DMS79 (cell line): ENCODE measurements at places on chromosomes 5 and 9.

GRCh38 chr5:144331361-144331760 is 160.7 kb downstream of the KCTD16 start:
- DNase-seq, result no peak

DNA sequence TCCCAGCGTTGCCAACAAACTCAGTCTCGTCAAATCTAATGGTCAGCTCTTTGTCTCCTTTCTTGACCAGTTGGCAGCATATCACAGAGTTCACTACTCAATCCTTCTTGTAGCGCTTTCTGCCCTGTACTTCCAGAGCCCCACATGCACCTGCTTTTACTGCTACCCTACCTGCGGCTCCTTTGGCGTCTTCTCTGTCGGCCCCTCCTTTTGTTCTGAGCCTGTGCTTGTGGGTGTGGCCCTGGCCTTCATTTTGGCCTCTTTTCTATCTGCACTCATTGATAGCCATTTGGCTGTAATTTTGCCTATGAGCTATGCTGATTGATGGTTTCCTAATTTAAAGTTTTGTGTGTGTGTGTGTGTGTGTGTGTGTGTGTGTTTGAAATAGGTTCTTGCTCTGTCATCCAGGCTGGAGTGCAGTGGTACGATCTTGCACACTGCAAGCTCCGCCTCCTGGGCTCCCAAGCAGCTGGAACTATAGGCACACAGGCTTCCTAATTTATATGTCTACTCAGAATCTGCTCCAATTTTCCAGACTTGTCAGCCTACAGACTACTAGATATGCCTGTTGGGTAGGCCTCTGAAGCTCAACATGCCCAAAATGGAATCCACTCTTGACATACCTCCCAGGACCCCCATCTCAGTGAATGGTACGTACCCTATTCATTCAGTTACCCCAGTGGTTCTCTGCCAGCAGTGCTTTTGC is 32.3 kb downstream of the ARPC5L start:
- no peak for DNase-seq

DNA sequence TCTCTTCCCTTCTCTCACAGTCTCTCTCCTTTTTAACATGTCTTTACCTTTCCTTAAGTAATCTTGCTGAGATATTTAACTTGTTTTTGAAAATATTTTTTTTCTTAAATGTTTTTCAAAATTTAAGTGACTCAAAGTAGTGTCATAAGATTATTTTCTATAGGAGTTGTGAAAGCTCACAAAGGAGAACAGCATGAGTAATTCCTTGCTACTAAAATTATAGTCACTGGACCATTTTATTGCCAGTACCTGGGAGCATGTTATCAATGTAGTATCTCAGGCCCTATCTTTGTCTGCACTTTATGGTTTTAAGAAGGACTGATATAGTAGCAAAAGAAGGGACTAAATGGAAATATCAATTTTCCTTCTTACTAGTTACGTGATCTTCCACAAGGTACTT is 181.9 kb downstream of the TMEM232 start:
- no peak for DNase-seq

GRCh38 chr5:83209963-83210362 is 132.6 kb downstream of the XRCC4 start:
- DNase-seq, result no peak

DNA sequence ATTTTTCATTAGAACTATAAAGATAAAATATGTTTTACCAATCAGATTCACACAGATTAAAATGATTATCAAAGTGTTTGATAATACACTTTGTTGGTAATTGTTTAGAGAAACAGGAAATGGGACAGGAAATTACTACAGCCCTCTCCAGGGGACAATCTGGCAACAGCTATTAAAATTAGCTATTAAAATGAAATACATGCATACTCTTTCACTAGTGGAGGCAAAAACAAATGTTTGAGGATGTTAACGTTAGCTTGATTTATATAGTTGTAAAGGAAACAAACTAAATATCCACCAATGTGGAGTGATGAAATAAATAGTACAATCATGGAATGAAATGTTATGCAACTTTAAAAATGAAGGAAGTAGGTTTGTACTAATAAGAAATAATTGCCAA is 53.7 kb downstream of the TARS1 start:
- no peak for DNase-seq

DNA sequence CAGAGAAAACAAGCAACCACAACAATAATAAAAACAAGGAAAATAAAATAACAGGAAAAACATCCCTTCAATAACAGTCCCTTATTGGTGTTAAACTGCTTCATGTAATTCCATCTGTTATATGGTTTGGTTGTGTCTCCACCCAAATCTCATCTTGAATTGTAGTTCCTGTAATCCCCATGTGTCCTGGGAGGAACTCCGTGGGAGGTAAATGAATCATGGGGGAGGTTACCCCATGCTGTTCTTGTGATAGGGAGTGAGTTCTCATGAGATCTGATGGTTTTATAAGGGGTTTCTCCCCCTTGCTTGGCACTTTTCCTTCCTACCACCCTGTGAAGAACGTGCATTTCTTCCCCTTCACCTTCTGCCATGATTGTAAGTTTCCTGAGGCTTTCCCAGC is 369.8 kb downstream of the TMEM232 start:
- no peak for DNase-seq

DNA sequence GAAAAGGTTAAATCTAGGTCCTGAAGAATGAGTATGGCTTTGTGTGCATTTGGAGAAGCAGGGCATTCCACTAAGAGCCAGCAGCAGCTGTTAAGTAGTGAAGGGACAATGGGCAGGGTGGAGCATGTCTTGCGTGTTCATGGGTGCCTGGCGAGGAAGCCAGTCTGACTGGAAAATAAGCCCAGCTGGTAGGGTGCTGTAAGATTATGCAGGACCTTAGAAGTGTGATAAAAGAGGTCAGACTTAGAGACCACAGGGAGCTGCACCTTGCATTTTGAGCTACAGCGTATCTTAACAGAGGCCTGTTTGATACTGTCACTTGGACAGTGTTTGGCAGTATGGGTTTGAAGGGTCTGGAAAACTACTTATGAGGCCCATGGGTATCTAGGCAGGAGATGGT is 131.7 kb upstream of the ELL2 start:
- no peak for DNase-seq

- DNase-seq, result no peak
These were observed 12.1 kb downstream of the TMEM245 start for GRCh38 chr9:109107402-109108240.

- no peak for DNase-seq
These were observed 142.4 kb downstream of the NMUR2 start for GRCh38 chr5:152262667-152263066.

DNA sequence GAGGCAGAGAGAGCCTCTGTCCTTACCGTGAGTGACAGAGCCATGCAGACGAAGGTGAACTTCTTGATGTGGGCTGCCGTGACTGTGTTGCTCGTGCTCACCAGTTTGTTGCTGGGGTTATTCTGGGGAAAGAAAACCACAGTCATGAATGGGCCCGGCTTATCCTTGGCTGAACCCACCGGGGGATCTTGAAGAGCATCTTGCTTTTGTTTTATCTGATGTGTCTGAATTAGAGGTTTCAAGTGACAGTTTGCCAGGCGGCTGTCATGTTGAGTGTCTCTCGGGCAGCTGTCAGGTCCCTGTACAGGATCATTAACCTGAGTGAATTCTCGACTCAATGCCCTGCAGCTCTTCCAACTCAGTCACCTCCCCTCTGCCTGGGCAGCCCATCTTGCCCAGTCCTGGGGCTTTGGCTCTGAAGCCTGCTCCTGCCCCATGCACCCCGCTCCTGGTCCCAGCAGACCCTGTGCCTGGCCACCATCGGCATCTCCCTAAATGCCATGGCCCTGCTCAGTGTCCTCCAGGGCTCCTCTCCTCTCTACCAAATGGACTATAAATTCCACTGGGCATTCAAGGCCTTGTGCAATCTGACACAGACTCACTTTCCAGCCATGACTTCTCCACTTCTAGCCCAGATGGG is 77.4 kb downstream of the OTULIN start:
- peak; percentile 35 for DNase-seq

GRCh38 chr5:15215056-15215455 is 284.9 kb upstream of the FBXL7 start:
- no peak for DNase-seq

DNA sequence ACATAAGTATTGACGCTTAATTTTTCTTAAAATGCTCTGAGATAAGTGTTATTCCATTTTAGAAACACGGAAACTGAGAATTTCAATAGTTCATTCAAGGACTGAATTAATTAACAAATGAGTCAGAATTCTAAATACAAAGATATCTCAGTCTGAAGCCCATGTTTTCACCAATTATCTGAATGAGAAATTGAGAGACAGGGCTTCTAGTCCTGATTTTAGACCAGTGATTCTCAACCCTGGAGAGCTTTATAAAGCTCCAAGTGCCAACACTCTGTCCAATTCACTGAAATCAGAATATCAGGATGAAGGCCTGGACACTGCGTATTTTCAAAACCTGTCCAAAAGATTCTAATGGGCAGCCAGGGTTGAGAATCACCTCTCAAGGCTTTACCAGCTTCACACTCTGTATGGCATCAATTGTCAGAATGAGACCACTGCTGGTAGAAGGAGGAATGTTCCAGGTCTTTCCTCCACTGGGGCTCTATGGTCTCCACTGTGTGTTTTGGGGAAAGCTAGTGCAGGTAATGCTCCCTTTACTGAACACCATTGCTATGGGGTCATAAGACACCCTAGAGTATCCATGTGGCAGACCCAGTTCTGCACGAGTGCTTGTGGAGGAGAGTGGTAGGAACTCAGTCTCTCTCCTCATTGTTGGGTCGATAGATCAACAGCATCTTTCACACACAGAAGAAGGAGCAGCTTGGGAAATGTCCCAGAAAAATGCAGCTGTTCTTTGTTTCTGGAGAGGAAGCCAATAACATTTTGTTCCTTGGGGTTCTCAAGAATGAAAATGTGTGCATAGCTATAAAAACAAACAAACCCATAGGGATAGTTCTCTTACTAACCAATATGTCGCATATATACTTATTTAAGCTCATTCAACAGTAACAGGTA is 99.7 kb upstream of the OSMR start:
- no peak for DNase-seq

GRCh38 chr9:97629156-97629555 is 4.0 kb downstream of the TSTD2 start:
- no peak for DNase-seq

- DNase-seq, result no peak
These were observed 57.9 kb upstream of the FST start for GRCh38 chr5:53422539-53422938.

DNA sequence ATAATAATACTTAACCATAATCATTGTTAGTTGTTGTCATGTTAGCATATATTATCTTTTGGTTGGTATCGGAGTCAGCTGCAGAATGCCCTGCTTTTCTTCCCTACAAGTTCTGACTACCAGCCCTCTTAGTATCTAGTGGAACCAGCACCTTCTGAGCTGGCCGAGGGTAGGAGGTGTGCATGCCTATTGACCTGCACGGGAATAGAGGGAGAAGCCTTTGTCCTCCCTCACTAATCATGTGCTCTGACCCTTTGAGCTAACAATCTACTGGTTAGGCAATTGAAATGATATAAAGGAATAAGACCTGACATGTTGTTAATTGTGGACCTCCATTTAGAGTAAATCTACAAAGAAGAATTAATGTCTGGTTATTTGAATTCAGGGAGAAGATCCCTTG is 4.1 kb downstream of the PCSK5 start:
- no peak for DNase-seq

GRCh38 chr9:135604437-135605237 is 34.7 kb downstream of the GLT6D1 start:
- DNase-seq, result peak; percentile 47

GRCh38 chr5:24623031-24623430 is 21.7 kb downstream of the CDH10 start:
- DNase-seq, result no peak

- DNase-seq, result no peak
These were observed 53.9 kb upstream of the IL17B start for GRCh38 chr5:149432911-149433401.

DNA sequence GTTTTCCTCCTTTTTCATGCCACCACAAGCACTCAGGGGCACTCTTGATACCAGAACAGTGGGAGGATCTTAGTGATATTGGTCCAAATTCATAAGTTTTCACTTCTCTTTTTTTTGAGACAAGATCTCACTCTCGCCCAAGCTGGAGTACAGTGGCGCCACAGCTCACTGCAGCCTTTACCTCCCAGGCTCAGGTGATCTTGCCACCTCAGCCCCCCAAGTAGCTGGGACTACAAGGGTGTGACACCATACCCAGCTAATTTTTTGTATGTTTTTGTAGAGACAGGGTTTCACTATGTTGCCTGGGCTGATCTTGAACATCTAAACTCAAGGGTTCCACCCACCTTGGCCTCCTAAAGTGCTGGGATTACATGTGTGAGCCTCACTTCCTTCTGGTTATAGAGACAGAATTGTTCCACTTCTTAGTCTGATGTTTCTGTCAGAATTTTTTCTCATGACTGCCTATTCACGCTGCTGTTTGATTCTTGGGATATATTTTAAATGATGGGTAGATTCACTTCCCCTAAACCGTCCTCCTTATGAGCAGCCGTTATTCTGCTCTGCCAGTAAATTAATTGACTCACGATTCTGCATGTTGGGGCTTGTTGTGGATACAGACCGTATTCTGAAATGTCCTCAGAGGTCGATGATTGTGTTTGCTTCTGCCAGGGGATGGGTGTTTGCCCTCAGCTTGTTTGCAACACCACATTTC is 30.8 kb downstream of the MTAP start:
- DNase-seq, result peak; percentile 32
